Muscle of arm (tissue), 14 donors: ENCODE measurements at places on chromosomes 2 and 18. TPM values are rescaled to one million over a fixed set of nuclear protein-coding genes. Genes with fewer than 3 reads are reported as not detected.
A peak's percentile ranks its signal among the peaks of the same experiment; 100 is the strongest.

GRCh38 chr18:66138642-66139041 lies 387.8 kb downstream of the CDH7 start:
- no peak for DNase-seq

GRCh38 chr2:24047703-24048033 lies 477 bp upstream of the WDCP start:
- DNase-seq = no peak

DNA sequence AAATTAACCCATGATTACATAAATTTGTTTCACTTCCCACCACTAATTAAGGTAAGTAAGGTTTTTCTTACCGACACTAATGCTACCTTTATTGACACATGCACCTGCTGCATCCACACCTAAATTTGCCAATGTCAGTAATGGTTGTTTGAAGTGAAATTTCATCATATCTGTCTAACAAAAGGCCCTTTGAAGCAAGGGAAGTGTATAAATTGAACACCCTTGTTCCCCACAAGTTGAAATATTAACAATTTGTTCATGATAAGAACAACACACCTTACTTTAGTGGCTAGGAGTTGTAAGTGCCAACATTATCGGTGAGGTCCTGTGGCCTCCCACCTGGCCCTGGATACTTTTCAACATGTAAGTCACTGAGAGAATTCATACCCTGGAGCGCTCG lies 116.3 kb upstream of the CDCA7 start:
- no peak for DNase-seq

DNA sequence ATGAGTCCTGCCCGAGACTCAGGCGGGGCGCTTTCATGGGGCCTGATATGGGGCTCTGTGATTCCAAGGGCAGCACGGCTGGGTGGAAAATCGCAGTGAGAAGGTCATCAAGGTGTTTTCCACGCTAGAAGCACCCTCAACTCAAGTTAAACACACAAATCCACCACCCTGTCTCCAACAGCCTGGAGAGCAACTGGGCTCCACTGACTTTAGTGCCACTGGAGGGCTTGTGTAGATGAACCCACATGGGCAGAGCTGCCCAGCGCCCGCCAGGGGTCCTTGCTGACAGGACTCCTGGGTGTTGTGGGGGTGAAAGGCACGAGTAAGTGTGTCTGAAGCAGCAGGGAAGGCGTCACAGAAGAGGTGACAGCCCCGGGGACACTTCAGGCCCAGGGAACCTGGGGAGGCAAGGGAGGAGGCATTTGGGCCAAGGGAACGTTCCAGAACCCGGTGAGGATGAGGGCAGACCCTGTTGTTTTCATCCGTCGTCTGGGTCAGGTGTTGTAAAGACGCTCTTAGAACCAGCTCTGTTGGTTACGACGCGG lies 51.8 kb upstream of the CTDP1 start:
- DNase-seq = no peak

- DNase-seq = no peak
These were observed 1579.2 kb upstream of the ACVR2A start for GRCh38 chr2:146265656-146266055.

DNA sequence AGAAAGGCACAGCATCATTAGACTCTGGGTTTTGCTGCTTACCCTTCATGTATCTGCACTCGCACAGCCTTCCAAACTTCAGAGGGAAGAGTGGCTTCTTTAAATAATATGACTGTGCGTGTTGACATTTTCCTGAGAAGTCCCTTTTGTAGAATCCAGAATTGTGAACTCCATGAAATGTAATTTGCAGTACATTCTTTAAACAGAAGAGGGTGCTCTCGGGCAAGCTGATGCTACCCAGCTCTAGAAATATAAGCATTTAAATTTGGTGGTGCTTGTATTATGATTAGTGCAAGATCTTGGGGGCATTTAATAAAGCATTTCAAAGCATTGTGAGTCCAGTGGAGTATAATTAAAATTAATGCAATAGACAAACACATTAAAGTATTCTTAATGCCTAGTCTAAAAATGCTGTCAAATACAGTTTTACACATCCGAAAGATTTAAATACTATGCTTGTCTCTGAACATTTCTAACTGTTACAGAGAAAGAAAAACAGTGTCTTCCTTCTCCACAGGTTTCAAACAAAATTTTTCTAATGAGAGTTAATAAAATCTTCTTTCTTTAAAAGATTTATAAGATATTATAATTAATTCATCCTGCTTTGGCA lies 17.3 kb upstream of the GTF2A1L start:
- peak; percentile 53 for DNase-seq

- DNase-seq = no peak
These were observed 42.6 kb upstream of the RNF152 start for GRCh38 chr18:61935362-61935761.

DNA sequence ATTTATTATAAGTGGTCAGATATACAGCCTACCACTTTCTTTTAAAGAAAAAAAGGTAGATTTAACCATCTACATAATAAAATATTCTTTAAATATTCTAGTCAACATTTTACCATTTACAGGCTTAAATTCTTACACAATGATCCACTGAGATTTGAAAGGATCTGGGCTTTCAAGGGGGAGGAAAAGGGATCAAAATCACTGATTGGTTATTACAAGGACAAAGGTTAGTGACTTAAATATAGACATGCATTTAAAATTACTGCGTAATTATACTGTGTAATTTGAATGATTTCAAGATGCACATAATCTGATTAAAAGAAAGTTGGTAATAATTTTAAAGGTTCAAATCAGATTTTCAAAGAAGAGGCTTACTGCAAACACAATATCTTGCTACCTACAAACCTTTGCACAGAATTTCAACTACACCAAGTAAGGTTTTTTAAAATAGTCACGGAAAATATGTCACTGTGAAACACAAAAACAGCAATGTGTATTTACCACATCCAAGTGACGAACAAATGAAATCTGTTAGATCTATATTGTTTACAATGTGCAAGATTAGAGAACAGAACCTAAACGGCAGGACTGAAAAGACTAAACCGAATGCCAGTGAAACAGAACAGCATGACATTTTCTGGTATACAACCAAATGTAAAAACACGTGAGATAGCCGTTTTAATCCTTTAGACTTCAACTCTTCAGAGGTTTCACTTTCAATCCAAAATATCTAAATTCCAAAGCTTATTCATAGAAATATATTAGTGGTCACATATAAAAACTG lies 40.8 kb downstream of the RTN4 start:
- DNase-seq = no peak

DNA sequence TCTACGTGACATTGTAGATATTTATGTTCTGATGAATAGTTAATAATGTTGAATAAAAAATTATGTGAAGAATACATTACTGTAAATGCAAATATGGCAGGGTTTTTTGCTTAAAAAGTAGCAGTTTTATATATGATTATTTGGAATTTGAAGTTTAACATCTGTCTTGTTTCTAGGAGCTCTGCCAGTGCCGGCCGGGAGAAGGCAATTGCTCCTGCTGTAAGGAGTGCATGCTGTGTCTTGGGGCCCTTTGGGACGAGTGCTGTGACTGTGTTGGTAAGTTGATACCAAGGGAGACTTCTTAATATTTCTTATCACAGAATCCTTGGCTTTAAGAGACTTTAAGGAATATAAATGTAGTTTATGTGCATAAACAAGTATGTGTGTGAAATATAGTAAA lies 25.2 kb downstream of the TWSG1 start:
- DNase-seq = no peak

- no peak for DNase-seq
These were observed 47.6 kb downstream of the SLC66A2 start for GRCh38 chr18:79903787-79904356.

- no peak for DNase-seq
These were observed 129.8 kb upstream of the CAB39 start for GRCh38 chr2:230582851-230583283.

- DNase-seq = no peak
These were observed 188.1 kb upstream of the LINC00305 start for GRCh38 chr18:64337018-64337417.

DNA sequence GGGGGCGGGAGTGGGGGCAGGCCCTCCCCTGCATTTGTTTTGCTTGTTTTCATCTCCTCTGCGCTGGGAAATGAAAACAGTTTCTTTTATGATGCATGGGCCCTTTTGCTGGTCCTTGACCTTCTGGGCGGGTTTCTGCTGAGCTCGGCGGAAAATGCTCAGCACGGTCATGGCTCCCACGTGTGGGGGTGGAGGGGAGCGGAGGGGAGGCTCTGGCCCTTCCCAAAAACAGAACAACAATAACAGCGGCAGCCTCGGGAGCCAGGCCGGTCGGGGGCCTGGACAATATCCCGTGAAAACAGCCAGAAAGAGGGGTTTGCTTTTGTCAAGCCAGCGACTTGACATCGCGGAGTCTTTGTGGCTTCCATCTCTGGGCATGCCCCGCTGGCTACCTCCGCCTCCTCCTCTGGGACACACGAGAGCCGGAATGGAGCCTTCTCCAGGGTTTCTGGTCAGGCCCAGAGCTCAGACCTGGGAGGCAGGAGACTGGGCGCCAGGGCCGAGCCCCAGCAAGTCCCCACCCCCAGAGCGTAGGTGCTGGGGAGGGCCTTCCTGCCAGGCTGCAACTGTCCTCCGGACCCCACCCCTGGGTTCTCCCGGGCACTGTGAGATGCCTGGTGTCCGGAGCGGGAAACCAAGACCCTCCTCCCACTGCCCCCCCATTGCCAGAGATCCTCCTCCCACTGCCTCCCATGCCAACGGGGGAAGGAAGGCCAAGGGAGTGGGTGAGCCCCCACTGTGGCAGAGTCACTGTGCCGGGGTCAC lies 35.9 kb upstream of the SNED1 start:
- DNase-seq = peak; percentile 56

DNA sequence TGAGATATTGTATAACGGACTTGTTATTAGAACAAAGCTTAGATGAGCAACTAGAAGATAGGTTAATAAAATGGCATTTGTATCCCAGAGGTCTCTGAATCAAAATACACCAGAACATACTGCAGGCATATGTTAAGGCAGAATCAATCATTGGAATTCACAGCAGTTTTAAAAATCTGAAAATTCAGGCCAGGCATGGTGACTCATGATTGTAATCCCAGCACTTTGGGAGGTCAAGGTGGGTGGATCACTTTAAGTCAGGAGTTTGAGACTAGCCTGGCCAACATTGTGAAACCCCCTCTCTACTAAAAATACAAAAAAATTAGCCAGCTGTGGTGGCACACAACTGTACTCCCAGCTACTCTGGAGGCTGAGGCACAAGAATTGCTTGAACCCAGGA lies 405.2 kb downstream of the ZEB2 start:
- DNase-seq = no peak

DNA sequence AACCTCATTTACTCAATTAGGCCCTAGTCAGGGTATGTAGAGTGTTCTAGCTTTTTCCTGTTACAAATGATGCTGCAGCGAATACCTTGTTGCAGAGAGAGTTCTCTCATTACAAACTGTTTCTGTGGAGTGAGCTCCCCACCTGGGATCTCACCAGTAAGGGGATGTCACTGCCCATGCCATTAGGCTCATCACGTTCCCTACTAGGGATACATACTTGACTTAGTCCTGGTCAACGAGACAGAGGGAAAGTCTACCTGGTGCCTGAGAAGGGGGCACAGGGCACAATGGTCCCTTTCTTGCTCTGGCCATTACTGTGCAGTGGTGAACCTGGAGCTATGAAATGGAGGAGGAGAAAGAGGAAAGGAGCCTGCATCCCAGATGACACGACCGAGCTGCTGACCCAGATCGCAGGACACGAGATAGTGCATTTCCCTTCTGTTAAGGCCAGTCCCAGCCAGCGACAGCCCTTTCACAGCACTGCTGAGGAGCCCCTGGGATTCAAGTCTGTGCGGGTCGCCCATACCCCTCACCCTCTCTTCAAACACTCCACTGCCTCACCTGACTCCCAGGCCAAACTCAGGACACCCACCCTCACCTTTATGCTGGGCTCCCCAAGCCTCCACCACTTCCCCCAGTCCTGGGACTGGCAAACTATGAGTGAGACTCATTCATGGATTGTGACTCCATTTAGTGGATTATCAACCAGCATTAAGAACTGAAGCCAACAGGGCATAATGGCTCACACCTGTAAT lies 16.0 kb downstream of the MALL start:
- no peak for DNase-seq

DNA sequence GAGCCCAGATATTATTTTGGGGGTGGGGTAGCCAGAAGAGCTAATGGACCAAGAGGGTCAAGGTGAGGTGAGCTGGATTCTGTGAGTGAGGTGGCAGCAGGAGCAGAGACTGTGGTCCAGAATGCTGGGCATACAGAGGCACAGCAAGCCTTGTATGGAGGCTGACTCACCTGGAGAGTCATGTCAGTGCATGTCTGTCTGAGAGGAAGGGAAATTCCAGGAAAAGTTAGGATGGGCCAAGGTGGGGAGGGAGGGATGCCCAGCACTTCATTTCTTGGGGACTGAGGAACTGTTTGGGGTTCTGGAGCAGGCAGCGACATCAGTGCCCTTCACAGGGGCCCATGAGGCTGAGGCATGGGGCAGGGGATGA lies 21.1 kb downstream of the PER2 start:
- DNase-seq = no peak

GRCh38 chr2:227146456-227146855 lies 17.5 kb downstream of the COL4A4 start:
- no peak for DNase-seq

- DNase-seq = no peak
These were observed at the start of gene PROC for GRCh38 chr2:127418300-127419111. PROC (plus strand) TSS chr2:127418427; CDS start chr2:127419943, 1,516 bp downstream.

GRCh38 chr2:127516041-127516762 lies 10.1 kb downstream of the IWS1 start:
- peak; percentile 59 for DNase-seq

DNA sequence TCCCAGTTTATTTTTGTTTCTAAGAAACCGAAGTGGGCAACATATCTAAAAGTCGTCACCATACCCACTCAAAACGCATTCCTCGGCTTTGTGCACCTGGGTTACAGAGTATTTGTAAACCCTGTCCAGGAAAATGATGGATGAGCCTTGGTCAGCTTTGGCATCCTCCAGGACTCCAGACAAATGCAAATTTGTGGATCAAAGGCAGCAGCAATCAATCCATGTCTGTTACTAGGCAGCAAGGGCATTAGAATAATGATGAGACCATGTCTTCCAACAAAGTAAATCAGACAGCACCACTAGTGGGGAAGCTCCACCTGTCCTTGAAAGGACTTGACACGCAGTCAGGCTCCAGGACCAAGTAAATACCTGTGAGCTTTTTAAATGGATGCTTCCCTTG lies 672.6 kb upstream of the GYPC start:
- no peak for DNase-seq

GRCh38 chr2:241517297-241517696 lies 8.9 kb upstream of the STK25 start:
- no peak for DNase-seq

- DNase-seq = no peak
These were observed 422.9 kb upstream of the TRIB2 start for GRCh38 chr2:12293874-12294273.

Gene RHOB
- 150 TPM for polyA plus RNA-seq

Gene ARHGEF4
- 6.6 TPM for polyA plus RNA-seq

Gene SKOR2
- not detected for polyA plus RNA-seq

Gene CHST10
- polyA plus RNA-seq = 13.3 TPM

Gene ITPRIPL1
- polyA plus RNA-seq = not detected

Gene RGPD3
- 0.18 TPM for polyA plus RNA-seq

Gene NT5C1B
- not detected for polyA plus RNA-seq

Gene TMEM198
- 2.6 TPM for polyA plus RNA-seq

Gene MGAT4A
- 6.1 TPM for polyA plus RNA-seq

Gene CCDC68
- polyA plus RNA-seq = 1.2 TPM

Gene NT5DC4
- polyA plus RNA-seq = not detected

Gene AMER3
- 0.04 TPM for polyA plus RNA-seq

Gene ANKRD29
- polyA plus RNA-seq = 5.0 TPM

Gene GDF7
- polyA plus RNA-seq = not detected

Gene CYBRD1
- 94.2 TPM for polyA plus RNA-seq

Gene C1GALT1C1L
- polyA plus RNA-seq = 1.5 TPM

Gene MYO1B
- 99.5 TPM for polyA plus RNA-seq

Gene RAX
- not detected for polyA plus RNA-seq
